ENCODE measurements at places on chromosomes 16 and 17. TPM values are rescaled to one million over a fixed set of nuclear protein-coding genes. Genes with fewer than 3 reads are reported as not detected.

GRCh38 chr16:50550035-50550434 lies 1.8 kb downstream of the NKD1 start:
- peak; percentile 33 for DNase-seq

CYBA gene
- 292 TPM for total RNA-seq

DNA sequence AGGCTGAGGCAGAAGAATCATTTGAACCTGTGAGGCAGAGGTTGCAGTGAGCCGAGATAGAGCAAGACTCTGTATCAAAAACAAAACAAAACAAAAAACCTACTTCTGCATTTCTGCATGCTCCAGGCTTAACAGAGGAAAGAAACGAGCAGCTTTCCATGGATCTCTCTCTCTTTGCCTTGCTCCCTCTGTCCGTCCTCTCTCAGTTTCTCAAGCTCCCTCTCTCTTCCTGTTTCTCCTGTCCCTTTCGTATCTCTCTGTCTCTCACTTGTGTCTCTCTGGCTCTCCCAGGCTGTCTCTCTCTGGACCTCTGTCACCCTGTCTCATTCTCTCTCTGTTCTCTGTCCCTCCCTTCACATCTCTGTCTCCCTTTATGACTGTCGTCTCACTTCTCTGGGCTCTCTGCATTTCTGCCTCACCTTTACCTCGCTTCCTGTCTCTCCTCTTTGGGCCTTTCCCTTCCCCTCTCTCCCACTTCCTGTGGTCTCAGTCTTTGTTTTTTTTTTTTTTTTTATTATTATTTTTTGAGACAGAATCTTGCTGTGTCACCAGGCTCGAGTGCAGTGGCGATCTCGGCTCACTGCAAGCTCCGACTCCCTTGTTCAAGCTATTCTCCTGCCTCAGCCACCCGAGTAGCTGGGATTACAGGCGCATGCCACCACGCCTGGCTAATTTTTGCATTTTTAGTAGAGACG lies 4.1 kb upstream of the PITPNA start:
- DNase-seq: peak; percentile 41

DNA sequence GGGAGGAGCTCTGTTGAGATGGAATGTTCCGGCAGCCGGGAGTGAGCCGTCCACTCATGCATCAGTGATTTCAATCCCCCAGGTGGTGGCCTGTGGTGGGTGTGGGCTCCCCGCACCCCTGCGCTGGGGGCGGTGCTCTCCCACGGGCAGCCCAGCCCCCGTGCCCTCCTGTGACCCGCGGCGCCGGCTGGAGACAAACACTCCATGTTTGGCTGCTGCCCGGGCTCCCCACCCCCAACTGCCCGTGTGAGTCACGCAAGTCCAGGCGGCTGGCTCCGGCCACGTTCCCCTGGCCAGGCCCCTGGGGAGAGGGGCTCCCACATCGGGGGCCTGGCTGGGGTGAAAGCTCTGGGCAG lies 29.4 kb downstream of the CACNA1H start:
- DNase-seq: no peak

DNA sequence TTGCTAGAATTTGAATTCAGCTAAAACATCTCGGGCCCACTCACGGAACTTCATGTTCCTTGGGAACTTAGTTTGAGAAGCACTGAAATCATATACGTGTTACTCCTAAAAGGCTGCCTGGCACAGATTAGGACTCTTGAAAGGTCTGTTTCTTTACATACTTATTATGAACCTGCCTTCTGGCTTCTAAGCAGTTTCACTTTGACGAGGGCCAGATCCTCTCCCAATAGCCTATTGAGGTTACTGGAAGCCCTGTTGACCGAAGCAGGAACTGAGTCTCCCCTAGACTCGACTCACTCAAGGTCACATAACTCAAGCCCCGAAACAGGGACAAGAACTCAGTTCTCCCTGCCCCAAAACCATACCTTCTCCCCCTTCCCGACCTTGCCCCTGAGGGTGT lies 121.9 kb upstream of the PLCG2 start:
- no peak for DNase-seq

- DNase-seq: no peak
Observed at GRCh38 chr17:73157521-73157890, 7.3 kb upstream of the SSTR2 start.

NPIPB8 gene
- not detected for total RNA-seq

DNA sequence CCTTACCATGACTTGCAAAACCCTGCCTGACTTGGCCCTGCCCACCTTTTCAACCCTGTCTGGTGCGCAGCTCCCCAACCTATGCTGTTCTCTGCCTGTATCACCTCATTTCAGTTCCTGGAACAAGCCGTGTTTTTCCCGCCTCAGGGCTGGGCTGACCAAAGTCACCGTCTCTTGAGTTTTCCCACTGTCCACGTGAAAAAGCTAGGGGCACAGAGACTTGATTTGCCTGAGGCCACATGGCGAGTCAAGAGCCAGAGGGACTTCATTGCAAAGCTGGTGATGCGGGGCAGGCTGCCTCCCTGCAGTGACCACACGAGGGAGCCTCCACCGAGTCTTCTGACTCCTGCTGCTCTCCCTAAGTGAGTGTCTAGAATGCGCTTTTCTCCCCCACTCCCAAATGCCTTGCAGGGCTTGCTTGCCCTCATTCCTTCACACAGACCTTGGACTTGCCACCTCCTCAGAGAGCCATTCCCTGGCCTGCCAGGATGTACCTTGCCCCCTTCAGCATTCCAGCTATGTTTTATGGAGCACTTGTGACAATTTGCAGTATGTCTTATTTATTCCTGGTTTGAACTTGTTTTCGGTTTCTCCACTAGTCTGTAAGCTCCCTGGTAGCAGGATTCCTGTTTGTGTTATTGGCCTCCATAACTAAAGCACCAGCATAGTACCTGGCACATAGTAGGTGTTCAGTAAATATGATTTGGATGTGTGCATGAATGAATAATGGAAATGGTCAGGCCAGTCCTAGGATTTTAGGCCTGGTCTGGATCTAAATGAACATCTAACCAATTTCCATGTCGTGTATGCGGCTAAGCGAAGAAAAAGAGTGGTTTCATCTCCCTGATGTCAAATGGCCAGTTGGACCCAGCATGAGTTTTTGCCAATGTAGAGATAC lies 252.3 kb downstream of the SNX29 start:
- DNase-seq: peak; percentile 13

DNA sequence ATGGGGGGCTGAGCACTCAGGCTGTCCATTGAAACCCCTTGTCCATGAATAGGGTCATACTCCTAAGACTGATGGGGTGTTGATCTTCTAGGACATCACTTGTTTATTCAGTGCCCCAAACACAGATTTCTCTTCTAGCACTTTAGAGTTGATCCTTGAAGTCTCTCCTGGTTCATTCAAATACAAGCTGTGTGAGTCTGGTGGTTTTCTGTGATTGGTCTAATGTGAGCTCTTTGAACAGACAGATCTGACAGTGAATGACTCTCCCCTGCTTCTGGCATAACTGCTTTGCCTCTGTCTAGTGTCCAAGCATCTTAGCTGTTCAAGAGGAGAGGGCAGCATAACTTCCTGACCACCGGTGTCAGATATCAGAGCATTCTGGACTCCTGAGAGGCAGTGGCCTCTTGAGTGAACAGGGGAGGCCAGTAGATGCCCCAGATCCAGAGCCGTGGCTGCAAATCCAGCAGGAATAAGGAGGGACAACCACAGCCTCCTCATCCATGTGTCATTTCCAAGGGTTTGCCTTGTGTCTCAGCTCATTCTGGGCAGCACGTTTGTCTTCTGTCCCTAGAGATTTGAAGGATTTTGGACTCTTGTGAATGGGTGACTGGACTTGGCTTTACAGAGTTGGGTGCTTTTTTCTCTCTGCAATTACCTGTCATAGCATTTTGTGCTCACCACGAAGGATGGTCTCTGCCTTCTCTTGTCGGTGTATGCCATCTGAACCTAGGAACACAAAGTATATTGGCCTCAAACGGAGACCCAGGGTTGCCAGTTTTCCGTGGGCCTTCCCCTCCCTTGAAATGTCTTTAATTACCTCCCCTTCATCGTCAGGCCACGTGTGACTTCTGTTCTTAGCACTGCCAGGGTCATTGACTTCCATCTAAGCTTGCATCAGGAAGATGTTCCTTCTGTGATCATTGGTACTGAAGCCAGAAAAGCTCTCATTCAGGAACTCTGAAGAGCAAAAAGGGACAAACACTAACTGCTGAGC lies 13.9 kb upstream of the CLEC18C start:
- no peak for DNase-seq

GRCh38 chr17:77424585-77425344 lies 284.0 kb downstream of the SEC14L1 start:
- DNase-seq: no peak
